ENCODE measurements at places on chromosomes 13 and 19.
A peak's percentile ranks its signal among the peaks of the same experiment; 100 is the strongest.

DNA sequence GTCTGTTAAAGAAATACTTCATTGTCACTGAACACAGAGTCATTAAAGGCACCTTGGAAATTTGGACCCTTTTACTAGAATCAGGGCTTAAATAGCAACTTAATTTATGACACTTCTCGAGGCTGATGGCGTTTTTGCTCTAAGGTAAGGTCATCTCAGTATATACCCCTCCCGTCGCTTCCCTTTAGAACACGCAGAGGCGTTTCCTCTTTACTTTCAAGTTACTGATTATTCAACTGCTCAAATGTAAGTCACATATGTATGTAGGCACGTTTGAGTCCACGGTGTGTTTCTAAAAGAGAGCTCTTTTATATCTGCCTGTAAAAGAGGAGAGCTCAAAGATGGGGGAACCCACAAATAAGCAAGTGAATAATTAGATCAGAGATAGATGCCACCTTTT, 181.5 kb downstream of the TSHZ3 start:
- no peak for DNase-seq

GRCh38 chr13:27889471-27889870, 30.3 kb upstream of the PDX1 start:
- DNase-seq: no peak

- DNase-seq: no peak
Measured at GRCh38 chr19:44608391-44608821, 5.0 kb upstream of the IGSF23 start.

DNA sequence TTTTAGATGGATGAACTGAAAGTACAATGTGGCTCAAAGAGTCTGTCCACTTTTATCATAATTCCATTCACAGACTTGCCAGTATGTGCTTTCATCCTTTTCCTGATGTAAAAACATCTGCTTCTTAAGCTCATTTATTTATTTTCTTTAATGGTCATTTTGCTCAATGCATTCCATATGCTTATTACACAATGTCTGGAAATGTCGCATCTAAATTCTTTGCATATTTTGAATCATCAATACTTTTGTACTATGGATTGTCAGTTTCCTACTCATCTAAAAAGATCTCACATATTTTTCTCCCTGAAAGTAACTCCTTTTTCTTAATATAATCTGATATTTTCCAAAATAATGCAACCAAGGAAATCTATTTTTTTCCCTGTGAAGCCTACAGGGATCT, 1315.8 kb downstream of the EFNB2 start:
- no peak for DNase-seq

- no peak for DNase-seq
Measured at GRCh38 chr13:73275163-73275562, 216.4 kb downstream of the KLF5 start.

- no peak for DNase-seq
Measured at GRCh38 chr19:37519890-37520289, 13.2 kb downstream of the ZNF793 start.

DNA sequence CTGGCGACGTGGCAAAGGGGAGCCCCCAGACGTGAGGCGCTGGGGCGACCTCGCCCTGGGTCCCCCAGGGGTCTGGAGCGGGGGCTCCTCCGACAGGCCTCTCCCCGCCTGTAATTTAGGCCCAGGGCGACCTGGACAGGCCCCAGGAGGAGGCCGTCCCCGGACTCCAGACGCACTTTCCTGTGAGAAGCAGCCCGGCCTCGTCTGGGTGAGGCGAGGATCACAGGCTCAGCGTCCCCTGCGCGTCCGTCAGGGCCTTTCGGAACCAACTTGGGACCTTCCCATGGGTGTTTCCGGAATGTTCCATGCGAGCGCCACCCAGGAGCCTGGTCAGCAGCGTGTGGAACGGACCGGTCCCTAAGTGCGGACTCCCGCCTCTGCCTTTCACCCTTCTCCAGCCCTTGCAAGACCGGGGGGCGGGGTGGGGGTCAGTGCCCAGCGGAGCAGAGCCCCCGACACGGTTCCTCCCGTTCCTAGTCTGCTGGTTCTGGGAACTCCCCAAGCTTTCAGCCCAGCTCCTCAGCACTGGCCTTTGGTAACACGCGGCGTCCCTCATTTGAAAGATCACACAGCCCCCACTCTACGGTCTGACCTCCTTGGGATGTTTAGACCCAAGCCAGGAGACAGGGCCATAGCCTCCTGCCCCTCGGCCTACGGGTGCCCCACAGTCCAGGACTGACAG, 1.1 kb upstream of the GRTP1 start:
- DNase-seq: peak; percentile 77

DNA sequence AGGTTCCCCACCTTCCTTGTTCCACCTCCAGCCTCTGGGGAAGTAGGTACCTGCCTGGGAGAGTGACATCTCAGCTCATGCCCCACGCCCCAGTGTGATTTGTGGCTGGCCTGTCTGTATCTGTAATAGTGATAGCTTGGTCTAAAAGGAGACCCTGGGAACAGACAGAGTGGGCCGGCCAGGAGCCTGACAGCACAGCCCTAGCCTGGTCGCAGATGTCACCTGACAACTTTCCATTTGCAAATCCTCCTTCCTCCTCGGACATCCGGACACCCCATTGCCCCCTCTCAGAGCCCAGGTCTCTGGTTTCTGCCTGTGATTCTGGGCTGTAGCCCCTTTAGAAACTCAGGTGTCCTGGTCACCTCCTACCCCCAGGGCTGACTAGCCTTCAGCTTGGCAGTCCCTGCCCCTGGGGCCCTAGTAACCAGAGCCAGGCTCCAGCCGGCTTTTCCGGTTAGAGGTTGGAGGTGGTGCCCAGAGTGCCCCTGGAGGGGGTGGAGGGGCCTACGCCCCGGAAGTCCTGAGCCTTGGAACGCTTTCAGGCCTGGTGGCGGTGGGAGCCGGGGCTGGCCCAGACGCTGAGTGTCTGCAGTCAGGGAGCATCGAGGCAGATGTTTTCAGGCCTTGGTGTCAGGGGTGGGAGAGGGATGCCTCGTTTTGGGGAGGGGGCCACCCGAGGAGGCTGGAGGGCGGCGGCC, 6.5 kb downstream of the LRRC8E start:
- DNase-seq: peak; percentile 70

DNA sequence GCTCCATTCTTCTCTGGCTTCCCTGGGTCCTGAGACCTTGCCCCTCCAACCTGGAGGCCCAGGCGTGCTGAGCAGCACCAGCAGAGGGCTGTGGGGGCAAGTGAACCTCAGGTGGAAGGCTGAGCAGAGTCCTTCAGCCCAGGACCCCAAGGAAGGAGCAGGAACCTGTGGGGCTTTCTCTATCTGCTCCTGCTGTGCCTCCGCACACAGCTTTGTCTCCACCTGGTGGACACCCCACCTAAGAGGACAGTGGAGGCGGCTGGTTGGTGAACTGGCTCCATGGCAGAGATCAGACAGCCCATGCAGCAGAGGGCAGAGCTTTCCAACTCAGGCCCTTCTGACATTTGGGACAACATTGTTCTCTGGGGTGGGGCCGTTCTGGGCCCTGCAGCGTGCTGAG, 19.7 kb downstream of the ZFR2 start:
- peak; percentile 92 for DNase-seq

GRCh38 chr19:42202290-42202880, 15.1 kb downstream of the DEDD2 start:
- no peak for DNase-seq

GRCh38 chr13:93882086-93882651, 597.3 kb downstream of the DCT start:
- no peak for DNase-seq

DNA sequence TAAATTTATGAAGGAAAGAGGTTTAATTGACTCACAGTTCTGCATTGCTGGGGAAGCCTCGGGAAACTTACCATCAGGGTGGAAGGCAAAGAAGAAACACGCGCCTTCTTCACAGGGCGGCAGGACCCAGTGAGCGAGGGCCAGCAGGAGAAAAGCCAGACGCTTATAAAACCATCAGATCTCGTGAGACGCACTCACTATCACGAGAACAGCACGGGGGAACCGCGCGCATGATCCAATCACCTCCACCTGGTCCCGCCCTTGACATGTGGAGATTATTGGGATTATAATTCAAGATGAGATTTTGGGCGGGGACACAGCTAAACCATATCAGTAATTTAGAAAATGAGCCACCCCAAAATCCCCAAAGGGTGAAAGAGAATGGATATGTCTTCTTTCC, 187.1 kb downstream of the RAP2A start:
- DNase-seq: no peak

DNA sequence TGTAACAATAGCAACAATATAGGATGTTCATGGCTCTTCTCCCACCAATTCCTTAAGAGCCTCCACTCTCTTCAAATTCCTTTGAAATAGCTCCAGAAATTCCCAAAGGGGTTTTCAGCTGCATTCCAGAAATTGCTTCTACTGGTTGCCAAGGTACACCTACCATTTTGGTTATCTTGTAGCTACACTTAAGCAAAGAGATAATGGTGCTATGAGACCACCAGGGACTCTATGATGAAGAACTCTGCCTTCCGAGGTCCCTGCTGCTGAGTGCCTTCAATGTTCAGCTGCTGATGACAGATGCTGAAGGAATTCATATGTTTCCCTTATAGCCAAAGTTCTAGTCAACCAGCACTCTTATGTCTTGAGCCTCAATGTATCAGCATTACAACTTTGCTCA, 78.4 kb downstream of the POU4F1 start:
- DNase-seq: no peak

DNA sequence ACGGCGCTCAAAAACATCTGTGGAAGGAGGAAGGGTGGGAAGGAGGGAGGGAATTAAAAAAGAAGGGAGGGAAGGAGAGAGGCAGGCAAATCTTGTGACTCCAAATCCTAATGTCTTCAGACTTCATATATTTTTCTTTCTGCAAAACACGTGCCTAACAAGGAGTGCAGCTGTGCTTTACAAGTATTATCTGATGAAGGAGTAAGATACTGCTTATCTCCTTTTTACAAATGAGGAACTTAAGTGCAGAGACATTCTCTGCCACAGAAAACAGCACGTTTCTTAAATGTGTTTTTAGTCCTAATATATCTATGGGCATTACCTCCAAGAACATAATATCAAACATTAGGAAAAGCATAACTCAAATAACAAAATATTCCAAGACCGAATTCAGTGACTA, 6.5 kb downstream of the FLT3 start:
- DNase-seq: no peak

DNA sequence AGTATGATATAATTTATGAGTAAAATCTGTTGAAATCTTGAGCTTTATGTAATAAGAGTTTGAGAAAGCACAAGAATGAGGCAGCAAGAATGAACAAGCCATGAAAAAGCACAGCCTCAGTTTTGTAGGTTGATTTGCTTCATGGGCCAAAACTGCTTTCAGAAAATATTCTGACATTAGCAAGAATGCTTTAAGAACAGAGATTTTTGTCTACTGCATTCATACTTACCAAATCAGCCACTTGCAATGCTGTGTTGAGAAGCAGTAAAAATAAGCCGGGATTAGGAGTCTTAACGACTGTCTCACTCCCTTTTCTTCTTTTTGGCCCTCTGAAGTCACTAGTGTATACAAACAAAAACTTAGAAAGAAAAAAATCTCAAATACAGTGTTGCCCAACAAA, 114.5 kb downstream of the POSTN start:
- no peak for DNase-seq

DNA sequence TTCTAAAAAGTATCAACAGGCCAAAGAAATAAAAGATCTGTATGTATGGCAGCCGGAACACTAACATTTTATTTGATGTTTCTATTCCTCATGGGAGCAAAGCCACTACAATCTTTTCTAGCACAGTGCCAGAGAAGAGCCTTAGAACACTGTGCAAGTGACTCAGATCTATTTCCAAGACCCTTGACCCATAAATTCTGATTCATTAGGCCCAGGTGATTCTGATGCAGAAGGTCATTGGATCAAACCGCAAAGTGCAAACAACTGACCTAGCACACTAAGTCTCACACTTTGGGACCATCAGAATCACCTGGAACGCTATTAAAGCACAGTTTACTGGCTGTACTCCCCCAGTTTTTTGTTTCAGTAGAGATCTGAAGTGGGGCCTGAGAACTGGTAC, 87.6 kb downstream of the MYCBP2 start:
- DNase-seq: no peak

DNA sequence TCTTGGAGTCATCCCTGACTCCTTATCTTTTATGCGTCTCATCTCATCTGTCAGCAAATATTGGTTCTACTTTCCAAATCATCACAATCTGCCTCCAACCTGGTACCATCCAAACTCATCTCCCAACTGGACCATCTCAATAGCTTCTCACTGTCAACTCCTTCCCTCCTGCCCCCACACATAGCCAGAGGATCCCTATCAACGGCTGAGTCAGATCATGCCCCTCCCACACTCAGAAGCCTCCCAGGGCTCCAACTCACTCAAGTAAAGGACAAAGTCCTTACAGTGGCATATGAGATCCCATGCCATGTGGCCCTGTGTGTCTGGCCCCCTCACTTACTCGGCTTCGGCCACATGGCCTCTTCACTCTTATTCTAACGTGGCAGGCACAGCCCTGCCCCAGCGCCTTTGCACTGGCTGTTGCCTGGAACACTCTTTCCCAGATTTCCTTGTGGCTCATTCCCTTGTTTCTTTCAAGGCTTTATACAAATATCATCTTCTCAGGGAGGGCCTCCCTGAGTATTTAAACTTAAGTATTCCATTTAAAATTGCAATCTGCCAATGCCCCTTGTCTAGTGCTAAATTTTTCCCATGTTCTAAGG, 4.3 kb downstream of the SPRED3 start:
- no peak for DNase-seq

DNA sequence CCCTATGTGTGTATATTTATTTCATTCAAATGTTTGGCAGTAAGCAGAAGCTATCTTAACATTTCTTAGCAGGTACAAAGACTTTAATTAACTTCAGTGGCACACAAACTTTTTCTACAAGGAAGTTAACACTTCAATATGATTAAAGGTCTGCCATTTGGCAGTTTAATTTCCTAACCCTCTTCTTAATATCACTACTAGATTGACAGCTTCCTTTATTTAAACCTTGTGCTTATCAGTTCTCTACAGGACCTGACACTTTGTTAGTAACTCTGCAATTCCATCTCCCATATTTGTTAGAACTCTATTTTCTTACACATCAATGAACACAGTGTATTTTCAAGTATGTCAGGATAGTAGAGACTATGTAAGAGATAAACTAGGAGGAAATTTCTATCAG, 152.4 kb upstream of the ATXN8OS start:
- DNase-seq: no peak

GRCh38 chr13:26022538-26023292, 29.1 kb downstream of the SHISA2 start:
- no peak for DNase-seq

DNA sequence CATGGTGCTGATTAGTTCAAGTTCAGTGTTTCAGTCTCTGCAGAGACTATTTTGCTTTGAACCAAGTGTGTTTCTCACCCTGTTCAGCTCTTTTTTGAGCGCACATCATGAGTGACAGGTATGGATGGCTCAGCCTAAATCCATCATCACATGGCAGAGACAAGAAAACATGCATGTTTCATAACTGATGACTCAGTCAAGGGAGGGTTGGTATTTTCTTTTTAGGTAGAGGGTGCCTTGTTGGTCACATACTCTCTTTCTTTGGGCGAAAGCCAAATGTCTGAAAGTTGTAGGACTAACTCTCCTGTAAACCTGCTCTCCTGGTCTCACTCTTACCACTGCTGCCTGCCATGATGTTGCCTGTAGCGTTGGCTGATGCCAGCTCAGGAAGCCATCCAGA, 48.1 kb upstream of the RAP2A start:
- no peak for DNase-seq
